ENCODE measurements at places on chromosomes 16 and 17. TPM values are rescaled to one million over a fixed set of nuclear protein-coding genes. Genes with fewer than 3 reads are reported as not detected.

The SLC52A1 gene
- total RNA-seq: not detected

The TBC1D3 gene
- not detected for total RNA-seq

The CPNE7 gene
- 1.0 TPM for total RNA-seq

The ZDHHC1 gene
- 0.22 TPM for total RNA-seq

The SMARCD2 gene
- total RNA-seq: 111 TPM

The C16orf96 gene
- 0.42 TPM for total RNA-seq

The LDHD gene
- total RNA-seq: not detected

DNA sequence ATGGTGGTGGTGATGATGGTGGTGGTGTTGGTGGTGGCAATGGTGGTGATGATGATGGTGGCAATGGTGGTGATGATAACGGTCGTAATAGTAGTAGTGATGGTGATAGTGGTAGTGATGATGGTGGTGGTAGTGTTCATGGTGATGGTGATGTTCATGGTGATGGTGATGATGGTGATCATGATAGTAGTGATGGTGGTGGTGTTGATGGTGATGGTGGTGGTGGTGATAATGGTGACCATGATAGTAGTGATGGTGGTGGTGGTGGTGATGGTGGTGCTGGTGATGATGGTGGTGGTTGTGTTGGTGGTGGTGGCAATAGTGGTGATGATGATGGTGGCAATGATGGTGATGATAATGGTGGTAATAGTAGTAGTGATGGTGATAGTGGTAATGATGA is 68.0 kb downstream of the SOX9 start:
- H3K4me3 ChIP-seq: no peak overlapping the region
- no peak overlapping the region for H3K27ac ChIP-seq
- H3K36me3 ChIP-seq: no peaks in the 10 kb centered on the region
- no peaks in the 10 kb centered on the region for H3K27me3 ChIP-seq
- no peak for DNase-seq

GRCh38 chr17:18166894-18167293 is 16.7 kb upstream of the ALKBH5 start:
- no peaks in the 10 kb centered on the region for H3K27me3 ChIP-seq
- H3K4me3 ChIP-seq: no peak overlapping the region
- no peak overlapping the region for H3K27ac ChIP-seq
- no peak for DNase-seq
- no peaks in the 10 kb centered on the region for H3K4me1 ChIP-seq

- no peak overlapping the region for H3K27ac ChIP-seq
- no peaks in the 10 kb centered on the region for H3K27me3 ChIP-seq
- no peaks in the 10 kb centered on the region for H3K36me3 ChIP-seq
- H3K4me1 ChIP-seq: peaks cover 11% of the 10 kb centered on the region
- H3K4me3 ChIP-seq: no peak overlapping the region
Measured at GRCh38 chr16:73124097-73124652, 76.2 kb upstream of the ZFHX3 start.

GRCh38 chr16:75929046-75929445 is 202.8 kb upstream of the CPHXL start:
- no peak overlapping the region for H3K4me3 ChIP-seq
- no peaks in the 10 kb centered on the region for H3K4me1 ChIP-seq
- H3K27ac ChIP-seq: no peak overlapping the region
- H3K27me3 ChIP-seq: no peaks in the 10 kb centered on the region

GRCh38 chr17:80512233-80512632 is 32.4 kb upstream of the RPTOR start:
- H3K27ac ChIP-seq: no peak overlapping the region
- H3K4me3 ChIP-seq: no peak overlapping the region
- no peak for DNase-seq
- no peaks in the 10 kb centered on the region for H3K36me3 ChIP-seq

DNA sequence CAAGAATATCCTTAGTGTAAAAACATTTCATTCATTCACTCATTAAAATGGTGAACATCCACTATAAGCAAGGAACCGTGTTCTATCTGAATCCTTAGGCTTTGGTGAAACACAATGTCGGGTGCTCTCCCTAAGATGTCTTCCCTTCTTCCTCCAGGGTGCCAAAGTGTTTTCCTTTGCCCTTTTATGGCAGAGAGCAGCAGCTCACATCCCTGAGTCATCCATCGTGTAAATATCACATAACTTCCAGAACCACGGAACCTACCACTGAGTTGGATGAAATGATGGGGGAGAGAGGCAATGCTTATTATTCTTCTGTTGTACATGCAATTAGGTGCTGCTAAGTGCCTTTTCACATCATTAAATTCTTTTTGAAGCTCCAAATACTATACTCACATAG is 50.2 kb downstream of the DNAH3 start:
- no peak for DNase-seq
- H3K27ac ChIP-seq: no peak overlapping the region
- H3K4me1 ChIP-seq: no peaks in the 10 kb centered on the region
- peaks cover 4% of the 10 kb centered on the region for H3K27me3 ChIP-seq
- H3K4me3 ChIP-seq: no peak overlapping the region
- H3K36me3 ChIP-seq: no peaks in the 10 kb centered on the region

DNA sequence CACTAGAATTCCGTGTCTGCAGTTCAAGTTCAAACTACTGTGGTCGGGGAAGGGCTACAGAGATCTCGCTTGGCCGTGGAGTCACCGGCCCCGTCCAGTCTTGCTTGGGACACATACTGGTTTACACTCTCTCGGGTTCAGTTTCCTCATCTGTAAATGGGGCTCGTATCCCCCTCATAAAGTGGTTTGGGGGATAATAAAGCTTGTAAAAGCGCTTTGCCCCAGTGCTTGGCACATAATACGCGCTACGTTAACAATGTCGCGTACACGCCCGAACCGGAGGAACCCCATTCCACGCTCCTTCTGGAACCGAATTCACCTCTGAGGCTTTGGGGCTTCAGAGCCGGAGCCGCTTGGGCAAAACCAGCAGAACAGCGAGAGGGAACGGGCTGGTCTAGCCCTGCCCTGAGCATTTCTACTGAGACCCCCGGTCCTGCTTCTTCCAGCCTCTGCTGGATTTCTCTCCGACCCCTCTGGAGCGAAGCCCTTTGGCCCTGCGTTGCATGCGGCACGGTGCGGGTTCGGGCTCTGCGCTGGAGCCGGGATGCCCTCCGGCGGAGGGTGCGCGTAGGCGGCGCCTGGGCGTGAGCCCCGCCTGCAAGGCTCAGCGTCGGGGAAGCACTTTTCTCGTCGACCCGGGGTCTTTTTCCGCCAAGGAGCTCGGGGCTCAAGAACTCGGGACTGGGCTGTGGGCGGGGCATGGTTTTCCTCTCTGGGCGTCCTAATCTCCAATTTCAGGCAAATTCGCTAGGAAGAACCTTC is 26.1 kb upstream of the HOXB13 start:
- H3K4me3 ChIP-seq: no peak overlapping the region
- H3K4me1 ChIP-seq: peaks cover 27% of the 10 kb centered on the region
- H3K27me3 ChIP-seq: peaks cover 81% of the 10 kb centered on the region
- H3K36me3 ChIP-seq: no peaks in the 10 kb centered on the region

DNA sequence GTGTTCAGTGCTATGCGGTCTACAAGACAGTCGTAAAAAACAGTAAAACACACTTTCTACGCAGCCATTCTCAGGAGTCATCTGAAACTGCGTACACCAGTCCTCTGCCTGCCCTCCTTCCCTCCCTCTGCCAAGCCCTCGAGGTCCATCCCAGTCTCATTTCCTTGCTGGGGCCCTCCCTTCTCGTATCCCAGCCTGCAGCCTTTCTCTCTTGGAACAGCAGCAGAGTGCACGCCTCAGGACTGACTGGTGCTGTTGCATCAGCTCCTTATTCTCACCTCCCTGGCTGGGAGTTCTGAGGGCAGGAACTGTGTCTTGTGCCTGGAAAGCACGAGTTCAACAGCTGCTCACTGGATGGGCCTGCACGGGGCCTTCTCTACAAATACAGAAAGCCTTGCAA is 12.5 kb downstream of the FAHD1 start:
- H3K27ac ChIP-seq: no peak overlapping the region
- no peak overlapping the region for H3K4me3 ChIP-seq
- H3K4me1 ChIP-seq: no peaks in the 10 kb centered on the region
- no peak for DNase-seq
- no peaks in the 10 kb centered on the region for H3K36me3 ChIP-seq

GRCh38 chr16:12530302-12530701 is 273.4 kb downstream of the CPPED1 start:
- DNase-seq: no peak
- H3K4me1 ChIP-seq: peaks cover 30% of the 10 kb centered on the region
- H3K36me3 ChIP-seq: no peaks in the 10 kb centered on the region

DNA sequence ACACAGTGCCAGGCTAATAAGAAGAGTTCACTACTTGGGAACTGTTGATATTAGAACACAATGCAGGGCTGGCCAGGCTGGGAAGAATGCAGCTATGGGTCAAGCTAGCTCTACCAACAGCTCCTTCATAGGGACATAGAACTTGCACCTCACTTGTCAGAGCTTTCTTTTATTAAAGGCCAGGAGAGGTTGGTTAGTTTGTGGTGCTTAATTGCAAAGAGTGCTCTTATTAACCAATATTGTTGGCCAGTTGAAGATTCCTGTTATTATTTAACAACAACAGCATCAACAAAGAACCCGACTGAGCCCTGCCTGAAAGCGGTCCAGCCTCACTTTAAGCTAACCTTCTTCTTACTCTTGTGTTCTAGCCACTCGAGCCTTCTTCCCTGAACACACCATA is 43.4 kb upstream of the ANKFN1 start:
- H3K27me3 ChIP-seq: no peaks in the 10 kb centered on the region
- no peak overlapping the region for H3K4me3 ChIP-seq
- no peaks in the 10 kb centered on the region for H3K36me3 ChIP-seq
- no peak for DNase-seq

DNA sequence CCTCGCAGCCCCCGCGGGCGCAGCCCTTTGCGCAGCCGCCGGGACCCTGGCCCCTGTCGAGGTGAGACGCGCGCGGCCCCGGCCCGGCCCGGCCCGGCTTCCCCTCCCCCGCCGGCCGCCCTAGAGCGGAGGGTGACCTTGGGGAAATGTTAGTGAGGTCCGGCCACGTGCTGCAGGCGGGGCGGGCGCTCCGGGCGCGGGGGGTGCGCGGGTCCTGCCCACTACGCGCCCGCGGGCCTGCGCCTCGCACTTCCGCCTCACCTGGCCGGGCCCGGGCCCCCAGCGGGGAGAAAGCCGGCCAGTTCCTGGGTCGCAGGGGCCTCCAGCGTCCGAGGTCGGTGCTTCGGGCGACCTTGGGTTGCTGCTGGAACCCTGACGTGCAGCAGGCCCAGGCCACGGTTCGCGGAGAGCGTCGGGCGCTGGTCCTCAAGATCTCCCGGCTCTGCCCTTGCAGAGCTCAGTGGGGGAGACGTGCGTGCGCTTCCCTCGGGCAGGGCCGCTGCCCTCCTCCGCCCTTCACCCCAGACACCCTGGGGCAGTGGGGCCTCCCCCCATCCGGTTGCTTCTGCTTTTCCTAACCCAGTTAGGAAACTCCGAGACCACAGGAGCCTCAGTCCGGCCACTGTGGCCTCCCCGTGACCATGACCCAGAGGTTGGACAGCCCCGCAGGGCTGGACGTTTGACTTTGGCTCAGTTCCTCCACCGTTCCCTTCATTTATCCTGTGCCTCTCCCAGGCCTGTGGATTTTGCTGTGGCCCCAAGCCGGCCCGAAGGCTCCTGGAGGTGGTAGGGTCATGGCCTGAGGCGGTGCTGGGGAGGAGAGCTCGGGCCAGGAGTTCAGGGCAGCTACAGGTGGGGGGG is 791 bp downstream of the MCRIP2 start:
- DNase-seq: no peak
- H3K4me3 ChIP-seq: peak overlapping the region; percentile 54
- H3K27ac ChIP-seq: no peak overlapping the region

DNA sequence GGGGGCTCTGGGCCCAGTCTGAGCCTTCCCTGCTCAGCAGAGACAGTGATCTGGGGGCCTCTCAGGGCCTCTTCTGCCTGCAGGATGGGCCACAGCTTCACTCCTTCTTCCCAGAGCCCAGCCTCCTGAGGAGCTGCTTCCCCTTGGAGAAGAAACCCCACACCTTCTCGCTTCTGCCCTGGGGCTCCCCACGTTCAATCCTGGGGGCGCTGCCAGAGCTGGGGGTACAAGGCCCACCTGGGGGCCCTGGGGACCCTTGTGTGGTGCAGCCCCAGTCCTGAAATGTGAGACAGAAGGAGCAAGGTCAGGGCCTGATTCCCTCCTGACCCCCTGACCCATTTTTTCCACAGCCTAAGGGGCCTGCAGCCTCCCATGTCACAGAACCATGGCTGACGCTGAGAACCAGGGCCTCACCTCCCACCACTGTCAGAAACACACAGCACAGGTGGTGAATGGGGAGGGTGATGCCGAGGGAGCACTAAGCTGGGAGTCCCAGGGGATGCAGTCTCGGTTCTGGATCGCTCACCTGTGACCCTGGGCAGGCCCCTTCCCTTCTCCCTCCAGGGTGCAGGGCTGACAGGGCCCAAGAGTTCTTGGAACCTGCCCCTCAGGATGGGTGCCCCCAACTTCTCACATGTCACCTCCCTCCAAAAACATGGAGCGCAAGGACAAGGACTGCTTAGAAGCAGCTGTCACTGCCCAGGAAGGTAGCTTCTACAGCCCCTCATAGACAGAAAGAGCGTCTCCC is 21.6 kb upstream of the MPO start:
- H3K36me3 ChIP-seq: peaks cover 1% of the 10 kb centered on the region
- no peak overlapping the region for H3K27ac ChIP-seq
- no peak overlapping the region for H3K4me3 ChIP-seq
- peaks cover 8% of the 10 kb centered on the region for H3K4me1 ChIP-seq
- no peaks in the 10 kb centered on the region for H3K27me3 ChIP-seq

- H3K27me3 ChIP-seq: no peaks in the 10 kb centered on the region
- DNase-seq: no peak
- H3K4me1 ChIP-seq: no peaks in the 10 kb centered on the region
- H3K36me3 ChIP-seq: no peaks in the 10 kb centered on the region
Measured at GRCh38 chr16:58475091-58475619, 24.8 kb upstream of the NDRG4 start.

- H3K4me1 ChIP-seq: no peaks in the 10 kb centered on the region
- H3K4me3 ChIP-seq: no peak overlapping the region
- no peak for DNase-seq
Measured at GRCh38 chr17:17445925-17446665, 30.7 kb upstream of the MED9 start.

DNA sequence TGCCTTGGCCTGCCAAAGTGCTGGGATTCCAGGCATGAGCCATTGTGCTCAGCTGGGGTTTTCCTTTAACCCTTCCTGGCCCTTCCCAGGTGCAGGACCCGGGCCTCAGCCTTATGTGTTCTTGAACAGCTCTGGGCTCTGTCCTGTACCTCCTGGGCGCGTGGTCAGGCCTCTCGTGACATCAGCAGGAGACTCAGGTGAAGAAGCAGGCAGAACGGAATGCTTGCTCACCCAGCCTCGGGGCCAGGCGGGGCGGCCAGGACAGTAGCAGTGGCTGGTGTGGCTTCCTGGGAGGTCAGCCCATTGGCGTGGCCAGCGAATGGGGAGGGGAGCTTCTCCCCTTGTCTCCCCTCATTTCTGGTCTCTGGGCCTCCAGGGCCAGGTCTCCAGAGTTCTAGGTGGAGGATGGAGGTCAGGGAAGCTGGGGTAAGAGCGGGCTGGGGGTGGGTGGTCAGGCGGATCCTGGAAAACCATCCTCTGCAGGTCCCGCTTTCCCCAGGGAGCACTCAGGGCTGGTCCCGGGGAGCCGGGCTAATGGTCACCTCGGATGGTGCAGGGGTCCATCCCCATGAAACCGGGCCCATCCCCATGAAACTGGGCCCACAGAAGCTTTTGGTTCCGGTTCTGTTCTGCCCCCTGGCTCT is 281.5 kb downstream of the SEC14L1 start:
- peaks cover 92% of the 10 kb centered on the region for H3K4me1 ChIP-seq
- H3K4me3 ChIP-seq: no peak overlapping the region
- no peaks in the 10 kb centered on the region for H3K27me3 ChIP-seq
- DNase-seq: no peak
- H3K27ac ChIP-seq: peak overlapping the region; percentile 34

GRCh38 chr17:76940738-76941350 is 72.6 kb downstream of the MGAT5B start:
- DNase-seq: no peak
- H3K4me1 ChIP-seq: no peaks in the 10 kb centered on the region
- no peaks in the 10 kb centered on the region for H3K36me3 ChIP-seq
